ENCODE measurements at places on chromosomes 13 and 19. TPM values are rescaled to one million over a fixed set of nuclear protein-coding genes. Genes with fewer than 3 reads are reported as not detected.

Gene ZNF557
- total RNA-seq = 9.2 TPM

Gene SMIM44
- not detected for total RNA-seq

Gene R3HDM4
- 61.7 TPM for total RNA-seq

Gene CBY2
- total RNA-seq = not detected

Gene STARD13
- 14.7 TPM for total RNA-seq

Gene PNMA8A
- 1.5 TPM for total RNA-seq

Gene TMEM259
- 140 TPM for total RNA-seq

Gene LGALS14
- total RNA-seq = not detected

Gene CRLF1
- 309 TPM for total RNA-seq

Gene GRAMD1A
- 69.8 TPM for total RNA-seq

Gene CLIP3
- total RNA-seq = 10.5 TPM

Gene GPR42
- not detected for total RNA-seq

Gene IGFL2
- total RNA-seq = not detected

Gene KCTD15
- total RNA-seq = 39.4 TPM

Gene LIG4
- total RNA-seq = 8.9 TPM

Gene CCDC70
- not detected for total RNA-seq

Gene RAB11B
- total RNA-seq = 22.6 TPM

Gene TICAM1
- 2.9 TPM for total RNA-seq

Gene BEST2
- total RNA-seq = not detected

Gene LRRC4B
- under 0.01 TPM for total RNA-seq

Gene ZSWIM9
- 0.97 TPM for total RNA-seq

Gene MED25
- 20.3 TPM for total RNA-seq

Gene ERICH6B
- not detected for total RNA-seq

Gene LHB
- not detected for total RNA-seq

Gene ICAM1
- 97.0 TPM for total RNA-seq

Gene HS6ST3
- not detected for total RNA-seq

Gene ANGPTL8
- not detected for total RNA-seq

Gene FAM216B
- total RNA-seq = not detected

Gene NALCN
- total RNA-seq = 0.18 TPM

Gene ZNF724
- total RNA-seq = 1.8 TPM

Gene VAV1
- total RNA-seq = not detected

Gene FGF14
- not detected for total RNA-seq

Gene GPR183
- total RNA-seq = not detected

Gene ZNF345
- 1.6 TPM for total RNA-seq

Gene BRSK1
- 10.2 TPM for total RNA-seq

Gene KCNRG
- total RNA-seq = not detected

Gene CYP4F22
- total RNA-seq = not detected

Gene JOSD2
- 46.0 TPM for total RNA-seq

Gene ATP1A3
- 4.9 TPM for total RNA-seq

Gene FAM187B
- not detected for total RNA-seq

Gene ZNF737
- 6.3 TPM for total RNA-seq

Gene PRODH2
- total RNA-seq = not detected

Gene ZNF442
- 4.9 TPM for total RNA-seq

Gene MPND
- 1.3 TPM for total RNA-seq

Gene PSG1
- total RNA-seq = not detected

Gene GADD45B
- 119 TPM for total RNA-seq

Gene MYH14
- not detected for total RNA-seq

Gene ZNF134
- total RNA-seq = 12.8 TPM

Gene PPFIA3
- 7.6 TPM for total RNA-seq

Gene SAMD1
- 49.4 TPM for total RNA-seq

Gene PRR19
- not detected for total RNA-seq

Gene PCSK4
- 0.97 TPM for total RNA-seq

Gene PODNL1
- 0.36 TPM for total RNA-seq

Gene CGB2
- not detected for total RNA-seq

Gene GSX1
- total RNA-seq = not detected

Gene ZNF534
- not detected for total RNA-seq

Gene KLK5
- not detected for total RNA-seq

Gene CLEC4M
- not detected for total RNA-seq

Gene GIPC1
- 90.4 TPM for total RNA-seq
